ENCODE measurements at places on chromosomes 3 and 15.

- DNase-seq: no peak
Observed at GRCh38 chr15:97692301-97693015, 268.0 kb upstream of the ARRDC4 start.

GRCh38 chr15:78127882-78128281, 3.4 kb downstream of the CIB2 start:
- no peak for DNase-seq

DNA sequence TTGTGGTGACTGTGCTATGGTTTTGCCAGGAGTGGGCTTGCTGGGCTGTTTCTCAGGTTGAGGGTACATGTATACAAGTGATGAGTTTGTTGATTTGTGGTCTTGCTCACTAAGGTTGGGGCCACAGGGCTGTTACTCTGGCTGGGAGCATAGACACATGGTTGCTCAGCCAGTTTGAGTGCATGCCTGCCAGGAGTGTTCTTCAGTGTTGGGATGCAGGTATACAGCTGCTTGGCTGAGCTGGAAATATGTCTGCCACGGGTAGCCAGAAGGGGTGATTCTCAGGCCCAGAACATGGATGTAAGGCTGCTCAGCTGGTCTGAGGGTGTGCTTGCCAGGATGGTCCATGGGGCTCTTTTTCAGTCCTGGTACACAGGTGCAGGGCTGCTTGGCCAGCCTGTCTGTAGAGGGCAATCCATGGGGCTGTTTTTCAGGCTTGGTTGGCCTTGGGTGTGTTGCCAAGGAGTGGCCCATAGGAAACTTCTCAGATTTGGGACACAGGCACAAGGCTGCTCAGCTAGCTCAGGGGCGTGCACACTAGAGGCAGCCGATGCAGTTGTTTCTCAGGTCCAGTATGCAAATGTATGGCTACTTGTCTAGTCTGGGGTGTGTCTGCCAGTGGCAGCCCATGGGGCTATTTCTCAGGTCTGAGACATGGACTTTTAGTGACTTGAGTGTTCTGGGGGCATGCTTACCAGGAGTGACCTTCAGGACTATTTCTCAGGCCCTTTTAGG, 5.3 kb upstream of the ARHGAP31 start:
- DNase-seq: no peak

DNA sequence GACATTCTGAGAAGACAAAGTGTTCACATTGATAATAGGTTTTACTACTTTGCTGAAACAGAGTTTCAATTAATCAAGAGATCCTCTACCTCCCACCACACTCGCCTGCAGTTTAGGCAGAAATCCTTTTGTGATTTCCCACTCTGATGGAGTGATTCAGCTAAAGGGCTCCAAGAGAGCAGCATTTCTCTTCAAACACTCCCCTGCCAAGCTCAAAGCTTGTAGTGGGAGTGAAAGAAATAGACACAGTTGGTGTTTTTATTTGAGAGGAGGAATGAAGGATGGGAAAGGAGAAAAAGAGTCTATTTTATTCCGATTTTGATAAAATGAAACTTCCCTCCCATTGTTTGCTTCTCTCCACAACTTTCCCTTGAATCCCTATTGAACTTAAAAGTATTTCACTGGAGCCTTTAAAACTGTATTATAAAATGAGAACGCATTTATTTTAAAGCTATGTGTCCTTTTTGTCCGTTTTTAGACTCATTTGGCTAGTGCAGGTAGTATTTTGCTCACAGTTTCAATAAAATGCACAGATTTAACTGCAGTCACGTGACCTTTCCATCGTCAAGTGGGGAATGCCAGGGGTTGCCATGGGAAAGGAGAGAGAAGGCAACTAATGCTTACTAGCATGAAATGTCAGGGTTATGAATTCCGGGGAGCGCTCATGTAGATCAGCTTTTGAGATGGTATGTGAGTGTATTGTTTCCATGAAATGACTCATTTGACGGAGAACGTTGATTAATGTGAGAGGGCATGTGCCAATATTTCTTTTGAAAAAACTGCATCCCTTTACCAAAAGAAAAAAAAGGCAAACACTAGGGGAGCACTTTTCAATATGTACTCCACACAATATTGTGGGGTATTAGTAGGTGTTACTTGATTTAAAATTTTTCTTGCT, 7.7 kb upstream of the OSBPL11 start:
- no peak for DNase-seq

DNA sequence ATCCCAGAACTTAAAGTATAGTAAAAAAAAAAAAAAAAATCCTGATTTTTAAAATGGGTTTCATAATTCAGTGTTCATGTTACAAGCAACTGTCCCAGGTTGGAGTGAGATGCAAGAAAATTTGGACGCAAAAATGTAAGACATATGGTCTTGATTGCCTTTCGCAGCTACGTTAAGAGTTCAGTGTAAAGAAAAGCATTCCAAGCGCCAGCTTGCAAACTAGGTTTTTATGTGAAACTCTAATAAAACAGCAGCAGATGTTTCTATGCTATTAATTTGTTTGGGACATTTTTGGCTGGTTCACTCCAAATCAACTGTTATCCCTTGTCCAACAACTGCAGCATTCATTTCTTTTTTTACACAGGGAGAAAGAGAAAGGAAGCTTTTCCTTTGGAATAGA, 957.8 kb downstream of the ROBO1 start:
- no peak for DNase-seq

DNA sequence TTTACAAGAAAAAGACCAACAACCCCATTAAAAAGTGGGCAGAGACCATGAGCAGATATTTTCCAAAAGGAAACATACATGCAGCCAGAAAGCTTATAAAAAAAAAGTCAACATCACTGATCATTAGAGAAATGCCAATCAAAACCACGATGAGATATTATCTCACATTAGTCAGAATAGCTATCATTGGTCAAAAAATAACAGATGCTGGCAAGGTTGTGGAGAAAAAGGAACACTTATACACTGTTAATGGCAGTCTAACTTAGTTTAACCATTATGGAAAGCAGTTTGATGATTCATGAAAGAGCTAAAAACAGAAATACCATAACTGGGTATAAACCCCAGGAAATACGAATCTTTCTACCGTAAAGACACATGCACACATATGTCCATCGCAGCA, 76.3 kb downstream of the SUCNR1 start:
- DNase-seq: no peak

- no peak for DNase-seq
Observed at GRCh38 chr15:92882697-92883162, 17.4 kb upstream of the CHD2 start.

DNA sequence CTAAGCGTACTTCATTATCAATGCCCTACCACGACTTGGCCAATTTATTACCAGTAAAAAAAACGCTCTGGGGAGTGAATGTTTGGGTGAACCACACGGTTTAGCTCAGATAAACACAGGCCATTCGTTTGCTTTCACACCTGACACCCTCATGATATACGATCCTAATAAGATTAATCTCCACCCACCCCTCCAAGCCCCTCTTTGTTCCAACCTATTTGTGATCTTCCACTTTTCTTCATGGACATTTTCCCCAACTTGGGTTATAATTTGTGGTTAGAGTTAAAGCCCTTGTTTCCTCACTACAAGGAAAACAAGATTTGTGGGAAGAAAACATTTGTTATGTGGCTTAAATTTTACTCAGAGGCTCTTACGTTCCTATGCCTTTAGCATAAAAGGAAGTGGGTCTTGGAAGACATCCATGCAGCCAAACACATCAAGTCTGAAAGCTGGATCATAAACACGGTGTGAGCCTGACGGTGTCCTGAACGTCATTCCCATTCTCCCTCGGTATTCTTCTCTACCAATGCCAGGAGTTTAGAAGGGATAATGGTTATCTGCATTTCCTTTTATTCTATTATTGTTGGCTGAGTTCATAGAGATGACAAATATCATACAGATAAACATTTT, 518.9 kb downstream of the NR2F2 start:
- DNase-seq: no peak

GRCh38 chr15:58544756-58545155, 113.0 kb downstream of the LIPC start:
- DNase-seq: no peak

DNA sequence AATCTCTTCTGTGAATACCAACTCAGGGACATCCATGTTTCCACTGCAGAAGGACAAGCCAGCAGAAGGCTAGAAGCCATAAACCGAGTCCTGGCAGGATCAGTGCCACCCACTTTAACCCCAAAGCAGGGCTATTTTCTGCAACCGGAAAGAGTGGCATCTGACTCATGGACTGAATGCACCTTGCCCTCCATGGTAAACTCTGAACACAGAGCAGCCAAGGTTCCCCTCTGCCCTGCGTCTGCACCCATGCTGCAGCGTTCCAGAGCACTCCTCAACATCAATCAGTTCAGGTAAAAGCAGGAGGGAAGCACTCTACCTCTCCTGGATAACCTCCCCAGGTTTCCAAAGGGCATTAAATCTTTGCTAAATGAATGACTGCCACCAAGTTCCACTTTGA, 801 bp upstream of the NGRN start:
- DNase-seq: no peak

- DNase-seq: no peak
Observed at GRCh38 chr3:5194801-5195509, 7.4 kb downstream of the EDEM1 start.

DNA sequence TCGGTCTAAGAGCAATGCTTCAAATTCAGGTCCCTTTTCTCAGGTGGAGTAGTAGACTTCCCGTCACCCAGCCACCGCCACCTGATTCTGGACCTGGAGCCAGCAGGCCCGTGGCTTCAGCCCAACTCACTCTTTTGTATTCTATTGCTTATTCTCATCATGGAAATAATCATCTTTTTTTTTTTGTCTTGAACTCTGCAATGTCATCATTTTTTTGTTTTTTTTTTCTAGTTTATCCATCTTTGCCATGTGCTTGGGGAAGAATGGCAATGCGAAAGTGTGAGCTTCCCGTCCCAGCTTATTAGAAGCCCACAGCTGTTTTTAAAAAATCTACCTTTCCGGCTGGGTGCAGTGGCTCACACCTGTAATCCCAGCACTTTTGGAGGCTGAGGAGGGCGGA, 51.3 kb upstream of the FSTL1 start:
- DNase-seq: no peak

DNA sequence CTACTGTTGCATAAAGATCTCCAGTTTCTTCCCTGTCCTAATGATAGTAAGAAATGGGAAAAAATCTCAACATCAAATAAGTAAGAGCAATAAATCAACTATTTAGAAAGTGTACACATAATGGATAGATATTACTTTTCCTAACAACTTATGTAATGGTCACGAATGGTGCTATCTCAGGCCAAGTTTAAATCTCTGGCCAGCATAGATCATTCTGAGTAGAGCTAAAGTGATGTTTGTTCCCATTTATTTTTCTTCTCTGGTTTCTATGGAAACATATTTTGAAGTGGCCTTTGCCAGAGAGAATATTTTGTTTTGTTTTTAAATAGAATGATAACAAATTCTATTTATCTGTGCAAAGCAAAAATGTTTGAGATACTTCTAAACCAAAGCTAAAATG, 249.7 kb upstream of the TTC14 start:
- DNase-seq: no peak

DNA sequence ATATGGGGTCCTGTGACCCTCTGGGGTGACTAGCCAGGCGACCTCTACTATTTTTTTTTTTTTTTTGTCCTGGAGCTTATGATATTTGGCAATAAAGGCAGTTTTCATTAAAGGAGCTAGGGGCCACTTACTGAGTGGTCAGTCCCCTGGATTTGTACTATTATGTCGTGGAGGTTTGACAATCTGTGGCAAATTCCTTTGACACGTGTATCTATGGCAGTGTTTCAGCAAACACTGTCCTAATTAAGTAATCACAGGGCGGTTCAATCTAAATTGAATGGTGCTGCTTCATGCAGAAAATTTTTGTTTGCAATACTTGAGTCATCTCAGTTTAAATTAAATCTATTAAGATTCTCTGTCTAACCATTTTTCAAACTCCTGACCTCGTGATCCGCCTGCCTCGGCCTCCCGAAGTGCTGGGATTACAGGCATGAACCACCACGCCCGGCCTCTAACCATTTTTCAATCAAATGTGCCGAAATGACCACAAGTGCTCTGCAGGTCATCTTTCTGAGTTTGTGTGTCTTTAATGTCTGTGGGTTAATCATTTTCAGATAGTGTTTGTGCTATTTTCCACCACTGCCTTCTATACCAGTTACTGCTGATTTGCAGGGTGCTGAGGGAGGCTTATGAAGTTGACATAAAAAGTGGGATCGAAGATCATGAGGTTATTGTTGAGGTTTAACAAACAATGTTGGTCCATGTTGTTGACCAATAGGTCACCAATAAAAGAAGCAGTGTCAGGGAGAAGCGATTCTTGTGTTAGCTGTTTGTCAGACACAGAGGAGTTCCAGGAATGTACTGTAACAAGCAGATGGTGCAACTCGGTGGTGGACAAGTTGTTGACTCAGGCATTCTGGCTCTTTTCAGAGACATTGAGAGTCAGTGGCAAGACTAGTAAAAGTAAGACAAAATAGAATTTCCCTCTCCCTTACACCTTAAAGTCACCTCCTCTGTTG, 18.6 kb upstream of the SLC2A2 start:
- DNase-seq: no peak

DNA sequence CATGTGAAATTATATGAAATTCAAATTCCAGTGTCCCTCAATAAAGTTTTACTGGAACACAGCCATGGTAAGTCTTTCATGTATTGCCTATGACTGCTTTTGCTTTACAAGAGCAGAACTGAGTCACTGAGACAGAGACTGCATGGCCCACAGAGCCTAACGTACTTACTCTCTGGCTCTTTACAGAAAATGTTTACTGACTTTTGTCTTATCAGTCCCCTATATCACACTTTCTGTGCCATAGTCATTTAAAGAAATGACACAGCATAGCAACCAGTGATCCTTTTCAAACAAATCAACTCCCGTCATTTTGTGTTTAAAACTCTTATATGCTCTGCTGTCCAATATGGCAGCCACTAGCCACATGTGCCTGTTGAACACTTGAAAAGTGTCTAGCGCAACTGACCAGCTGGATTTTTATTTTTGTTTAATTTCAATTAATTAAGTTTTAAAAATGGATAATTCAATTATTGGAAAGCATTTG, 129.7 kb upstream of the CDIN1 start:
- DNase-seq: no peak

- no peak for DNase-seq
Observed at GRCh38 chr3:172698631-172699030, 12.2 kb downstream of the NCEH1 start.

GRCh38 chr3:33915796-33916546, 117.5 kb downstream of the PDCD6IP start:
- DNase-seq: no peak

All from stimulated activated CD4-positive, alpha-beta T cell treated with anti-CD3 and anti-CD28 coated beads, Interleukin-12 subunit alpha, Interleukin-12 subunit beta, amount 100 ng/mL, for 4 hours (primary cell).